ENCODE measurements at places on chromosomes 13 and 19.

DNA sequence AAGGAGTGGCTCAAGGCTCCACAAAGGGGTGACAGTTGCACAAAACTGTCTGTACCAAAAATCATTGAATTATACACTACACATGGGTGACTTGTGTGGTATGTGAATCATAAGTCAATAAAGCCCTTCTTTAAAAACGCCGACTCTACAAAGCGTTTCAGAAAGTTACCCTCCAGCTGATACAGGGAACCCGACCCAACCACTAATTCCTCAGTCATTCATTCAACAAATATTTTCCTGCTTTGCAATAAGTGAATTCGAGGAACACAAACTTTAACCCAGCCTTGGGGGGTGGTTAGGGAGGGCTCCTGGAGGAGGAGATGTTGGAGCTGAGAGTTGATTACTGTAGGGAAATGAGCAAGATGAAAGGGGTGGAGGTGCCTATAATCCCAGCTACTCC, 32.0 kb downstream of the LTBP4 start:
- DNase-seq, result no peak

DNA sequence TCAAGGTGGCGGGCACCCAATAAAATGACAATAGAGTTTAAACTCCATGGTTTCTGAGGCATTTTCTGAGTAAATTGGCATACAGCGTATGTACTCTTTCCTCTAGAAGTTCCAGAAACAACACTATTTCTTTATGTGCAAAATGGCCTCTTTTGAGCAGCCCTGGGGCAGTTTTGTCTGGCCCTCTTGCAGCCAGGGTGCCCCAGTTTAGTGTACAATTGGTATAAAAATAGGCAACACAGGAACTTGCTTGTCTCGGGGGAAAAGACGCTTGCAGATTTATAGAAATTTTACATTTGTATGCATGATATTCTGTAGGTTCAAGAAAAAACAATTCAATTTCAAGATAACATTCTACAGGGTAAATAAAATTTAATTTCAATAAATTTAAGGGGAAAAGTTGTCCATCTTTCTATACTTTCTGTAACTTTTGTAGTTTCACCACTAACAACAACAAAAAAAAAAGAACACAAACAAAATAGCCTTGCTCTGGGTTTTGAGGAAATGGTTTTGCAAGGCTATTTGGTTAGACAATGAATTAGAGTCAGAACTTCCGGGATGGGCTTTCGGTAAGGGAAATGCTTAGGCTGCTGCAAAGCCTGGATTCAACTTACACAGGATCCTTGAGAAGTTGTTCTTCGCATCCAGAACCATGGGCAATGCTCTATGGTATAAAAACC, 45.3 kb downstream of the LRCH1 start:
- no peak for DNase-seq

DNA sequence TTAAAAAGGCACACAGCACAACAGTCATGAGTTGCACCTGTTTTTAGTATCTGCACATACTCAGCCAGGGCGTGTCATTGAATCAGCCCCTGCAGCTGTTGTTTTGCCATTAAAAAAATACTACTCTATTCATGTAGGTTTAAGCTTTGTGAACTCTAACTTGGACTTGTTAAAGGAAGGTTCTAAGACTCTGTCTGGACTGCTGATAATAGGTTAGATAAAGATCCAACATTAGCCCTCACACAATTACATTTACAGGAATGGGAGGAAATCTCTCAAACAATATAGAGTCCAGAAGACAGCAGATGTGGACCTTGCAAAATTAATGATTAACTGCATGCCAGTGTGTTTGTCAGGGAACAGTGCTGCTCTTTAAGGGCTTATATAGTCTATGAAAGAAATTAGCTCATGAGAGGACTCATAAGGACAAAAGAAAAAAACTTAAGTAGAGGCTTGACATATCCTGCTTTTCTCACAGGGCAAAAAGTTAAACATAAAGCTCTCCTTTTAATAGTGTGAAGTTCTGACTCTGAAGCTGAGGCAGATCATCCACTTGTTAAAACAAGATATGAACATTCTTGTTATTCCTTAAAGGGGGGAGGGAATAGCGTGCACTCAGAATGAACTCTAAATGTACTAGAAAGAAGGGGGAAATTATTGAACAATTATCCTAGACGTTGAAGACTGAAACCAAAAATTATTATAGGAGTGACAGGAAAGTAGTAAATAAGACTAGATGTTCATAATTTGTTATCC, 243.6 kb downstream of the NDFIP2 start:
- no peak for DNase-seq

DNA sequence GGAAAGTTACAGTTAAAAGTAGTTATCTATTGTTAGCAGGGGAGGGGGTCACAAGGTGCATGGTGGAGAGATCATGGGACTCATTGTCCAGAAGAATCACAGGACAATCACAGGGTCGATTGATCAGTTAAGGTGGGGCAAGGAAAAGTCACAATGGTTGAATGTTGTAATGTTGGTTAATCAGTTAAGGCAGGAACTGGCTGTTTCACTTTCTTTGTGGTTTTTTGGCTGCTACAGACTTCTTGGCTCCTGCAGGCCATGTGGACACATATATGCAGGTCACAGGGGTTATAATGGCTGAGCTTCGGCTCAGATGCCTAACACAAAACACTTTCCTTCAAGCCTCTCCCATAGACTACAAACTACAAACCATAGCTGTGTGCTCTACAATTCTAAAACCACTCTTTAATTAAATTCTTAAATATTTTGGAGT, 6.9 kb upstream of the ZNF431 start:
- DNase-seq, result no peak

DNA sequence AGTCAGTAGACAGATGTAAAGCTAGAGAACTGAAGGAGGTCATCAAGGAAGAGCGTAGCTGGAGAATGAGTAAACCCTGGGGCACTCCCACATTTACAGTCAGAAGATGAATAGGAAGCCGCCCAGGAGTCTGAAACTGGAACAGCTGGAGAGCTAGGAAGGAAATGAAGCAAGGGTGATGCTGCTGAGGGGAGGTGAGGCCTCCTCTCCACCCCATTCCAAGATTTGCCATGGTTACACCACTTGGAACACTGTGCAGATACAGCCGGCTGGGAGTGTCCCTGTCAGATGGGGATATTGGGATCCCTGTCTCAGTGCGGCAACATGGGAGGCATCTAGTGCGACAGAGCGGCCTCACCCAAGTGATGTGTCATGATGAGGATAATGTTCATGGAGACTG, 51.8 kb upstream of the GPI start:
- no peak for DNase-seq
